ENCODE measurements at places on chromosomes 7 and 10.

- DNase-seq = no peak
These were observed 7.4 kb upstream of the TRPV6 start for GRCh38 chr7:142892951-142893350.

GRCh38 chr10:78685466-78686103 lies 383.2 kb upstream of the ZMIZ1 start:
- no peak for DNase-seq

DNA sequence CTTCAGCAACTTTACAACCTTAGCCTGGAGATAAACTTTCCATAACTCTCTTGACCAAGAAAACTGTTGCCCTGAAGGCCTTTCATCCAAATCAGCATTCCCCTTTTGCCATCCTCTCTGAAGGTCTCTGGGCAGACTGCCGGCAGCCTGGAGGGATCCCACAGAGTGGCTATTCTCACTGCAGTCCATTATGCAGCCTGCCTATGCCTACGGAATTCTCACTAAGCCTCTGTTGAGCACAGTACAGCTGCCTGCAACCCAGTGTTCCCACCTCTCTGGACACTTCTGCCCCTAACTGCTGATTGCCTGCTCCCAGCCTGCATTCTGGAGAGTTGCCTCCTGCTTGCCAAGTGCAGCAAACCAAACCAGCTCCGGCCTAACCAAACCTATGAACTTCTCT lies 548.9 kb upstream of the STEAP1 start:
- DNase-seq = no peak

- DNase-seq = no peak
These were observed 120.7 kb upstream of the CARD11 start for GRCh38 chr7:3164380-3164792.

DNA sequence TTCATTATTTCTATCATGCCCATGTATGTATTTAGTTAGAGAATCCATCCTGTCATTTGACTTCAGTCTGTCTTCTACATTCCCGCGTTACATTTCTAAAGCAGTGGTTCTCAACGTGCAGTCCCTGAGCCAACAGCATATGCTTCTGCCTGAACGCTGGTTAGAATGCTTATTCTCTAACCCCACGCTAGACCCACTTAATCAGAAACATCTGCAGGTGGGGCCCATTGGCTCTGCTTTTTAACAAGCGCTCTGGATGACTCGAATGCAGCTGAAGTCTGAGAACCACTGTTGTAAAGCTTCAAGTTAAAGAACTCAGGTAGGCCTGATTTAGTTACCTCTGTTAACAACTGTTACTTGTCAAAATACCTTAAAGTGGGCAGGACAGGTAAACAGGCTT lies 38.2 kb downstream of the NEUROD6 start:
- no peak for DNase-seq

DNA sequence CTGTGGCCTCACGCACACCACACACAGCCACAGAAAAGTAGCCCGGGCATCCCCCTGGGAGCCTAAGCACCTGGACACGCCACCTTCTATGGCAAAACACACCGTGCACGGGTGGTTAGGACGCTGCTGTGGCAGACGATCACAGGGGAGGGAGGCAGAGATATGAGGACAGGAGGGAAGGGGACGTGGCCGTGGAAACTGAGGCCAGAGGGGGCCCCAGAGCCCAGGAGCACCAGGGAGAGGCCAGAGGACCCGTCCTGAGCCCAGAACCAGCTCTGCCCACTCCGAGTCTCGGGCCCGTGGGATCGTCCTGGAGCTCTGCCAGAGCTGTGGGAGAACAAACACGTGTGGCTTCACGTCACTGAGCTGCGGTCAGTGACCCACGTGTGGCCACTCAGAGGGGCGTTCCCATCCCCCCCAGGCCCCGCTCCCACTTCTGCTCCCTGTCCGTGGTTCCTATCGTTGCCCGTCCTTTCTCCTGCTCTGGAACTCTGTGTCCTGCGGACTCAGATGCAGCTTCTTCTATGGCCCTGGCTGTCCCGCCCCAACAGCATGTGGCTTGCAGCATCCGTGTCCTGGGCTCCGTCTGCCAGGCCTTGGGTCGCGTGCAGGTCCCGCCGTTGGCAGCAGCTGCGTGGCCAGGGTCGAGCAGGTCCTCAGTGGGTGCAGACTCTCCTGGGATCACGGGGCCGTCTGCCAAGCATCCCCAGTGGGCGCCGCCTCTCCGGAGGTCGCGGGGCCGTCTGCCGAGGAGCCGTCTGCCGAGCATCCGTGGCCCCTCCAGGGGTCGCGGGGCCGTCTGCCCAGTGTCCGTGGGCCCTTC lies 31.0 kb downstream of the GET4 start:
- no peak for DNase-seq

DNA sequence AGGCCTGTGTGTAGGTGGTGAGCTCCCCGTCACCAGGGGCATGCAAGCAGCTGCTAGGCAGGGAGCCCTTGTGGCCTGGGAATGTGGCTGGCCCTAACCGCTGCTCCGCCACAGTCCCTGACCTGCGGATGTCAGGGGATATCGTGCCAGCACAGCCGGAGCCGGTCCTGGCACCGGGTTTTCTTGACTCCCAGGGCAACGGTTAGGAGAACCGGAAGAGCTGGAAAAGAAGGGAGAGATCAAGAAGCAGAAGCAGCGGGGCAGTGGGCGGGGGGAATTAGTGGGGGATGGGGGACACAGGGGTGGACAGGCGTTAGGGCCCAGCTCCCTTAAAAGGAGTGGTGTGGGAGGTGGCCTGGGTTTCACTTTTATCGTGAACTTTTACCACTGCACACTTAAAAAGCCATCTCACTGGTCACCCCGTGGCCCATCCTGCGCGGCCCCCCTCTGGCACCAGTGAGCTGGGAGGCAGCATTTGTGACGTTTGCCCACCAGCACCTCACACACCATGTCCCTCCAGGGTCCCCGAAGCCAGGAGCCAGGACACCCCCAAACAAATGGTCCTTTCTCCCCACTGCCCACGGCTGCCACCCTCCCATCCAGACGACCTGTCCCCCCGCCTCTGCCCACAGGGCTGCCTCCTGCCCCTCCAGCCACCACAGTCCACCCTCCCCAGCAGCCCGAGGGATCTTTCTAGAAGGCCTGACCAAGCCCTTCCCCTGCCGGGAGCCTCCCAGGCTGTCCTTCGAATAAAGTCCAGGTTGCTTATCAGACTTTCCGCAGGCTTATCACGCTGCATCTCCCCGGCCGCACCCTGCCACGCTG lies 1.8 kb upstream of the MICALL2 start:
- DNase-seq = no peak

- DNase-seq = no peak
These were observed 60.2 kb upstream of the DDC start for GRCh38 chr7:50625360-50625759.

DNA sequence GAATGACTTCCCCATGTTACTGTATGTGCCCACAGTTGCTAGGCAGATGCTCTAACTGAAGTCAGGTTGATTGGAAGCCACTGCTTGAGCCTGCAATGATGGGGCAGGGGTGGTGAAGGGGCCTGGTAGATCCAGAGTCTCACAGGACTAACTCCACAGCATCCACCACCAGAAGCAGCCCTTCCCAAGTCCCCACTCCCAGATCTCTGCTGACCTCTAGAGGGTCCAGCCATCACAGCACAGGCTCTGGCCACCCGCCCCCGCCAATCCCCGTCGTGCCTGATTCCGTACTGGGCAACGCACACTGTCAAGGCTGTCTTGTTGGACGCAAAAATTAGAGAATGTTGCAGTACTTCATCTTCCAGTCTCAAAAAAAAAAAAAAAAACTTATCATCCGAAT lies 136.8 kb upstream of the PDE1C start:
- no peak for DNase-seq

GRCh38 chr7:2510130-2510776 lies 9.3 kb upstream of the LFNG start:
- DNase-seq = no peak

GRCh38 chr10:21797984-21798765 lies 205.4 kb downstream of the DNAJC1 start:
- no peak for DNase-seq

DNA sequence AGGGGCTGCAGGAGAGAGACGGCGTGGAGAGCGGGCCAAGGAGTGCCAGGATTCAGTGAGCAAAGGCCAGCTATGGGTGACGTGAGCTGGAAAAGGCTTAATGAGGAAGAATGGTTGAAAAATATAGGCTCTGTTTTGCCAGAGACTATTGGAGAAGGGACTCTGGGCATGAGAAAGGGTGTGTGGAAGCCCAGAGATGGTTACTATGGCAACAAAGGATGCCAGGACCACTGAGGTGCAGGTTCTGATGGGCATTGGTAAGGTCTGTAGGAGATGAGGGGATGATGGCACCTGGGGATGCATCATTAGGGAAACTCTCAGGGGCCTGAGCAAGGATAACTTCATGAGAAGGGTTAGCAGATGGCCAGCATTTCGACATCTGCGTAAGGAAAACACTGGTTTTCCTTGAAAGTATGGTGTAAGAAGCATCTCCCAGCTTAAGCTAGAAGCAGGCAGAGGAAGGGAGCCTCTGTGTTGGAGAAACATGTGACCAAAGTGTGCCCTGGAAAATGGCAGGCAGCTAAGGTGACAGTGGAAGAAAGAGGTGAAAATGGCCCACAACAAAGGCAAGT lies 21.6 kb upstream of the FAM180A start:
- DNase-seq = no peak

- DNase-seq = no peak
These were observed 973.0 kb upstream of the GHITM start for GRCh38 chr10:83166344-83166743.

GRCh38 chr10:131876017-131876416 lies 24.8 kb upstream of the PPP2R2D start:
- no peak for DNase-seq

- no peak for DNase-seq
These were observed 518.0 kb downstream of the XPNPEP1 start for GRCh38 chr10:109405338-109405737.

DNA sequence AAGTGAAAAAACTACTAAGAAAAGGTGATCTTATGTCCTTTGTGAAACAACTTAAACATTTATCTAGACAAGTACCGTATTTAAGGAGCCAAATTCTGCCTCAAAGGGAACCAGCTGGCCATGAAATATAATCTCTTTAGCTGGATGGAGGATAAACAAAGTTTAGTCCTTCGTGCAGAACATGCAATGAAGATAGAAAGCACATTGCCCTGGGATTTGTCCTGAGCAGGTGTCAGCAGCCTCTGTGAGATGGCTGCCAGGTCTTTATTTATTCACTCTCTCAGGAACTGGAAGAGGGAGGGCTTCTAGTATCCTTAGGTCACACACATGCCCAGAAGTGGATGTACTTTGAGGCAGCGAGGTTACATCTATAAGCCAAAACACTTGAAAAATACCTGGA lies 57.4 kb upstream of the CASD1 start:
- no peak for DNase-seq

- DNase-seq = no peak
These were observed 63.7 kb downstream of the ST7 start for GRCh38 chr7:117017017-117017451.

GRCh38 chr10:11685787-11686218 lies 56.4 kb upstream of the ECHDC3 start:
- DNase-seq = no peak

DNA sequence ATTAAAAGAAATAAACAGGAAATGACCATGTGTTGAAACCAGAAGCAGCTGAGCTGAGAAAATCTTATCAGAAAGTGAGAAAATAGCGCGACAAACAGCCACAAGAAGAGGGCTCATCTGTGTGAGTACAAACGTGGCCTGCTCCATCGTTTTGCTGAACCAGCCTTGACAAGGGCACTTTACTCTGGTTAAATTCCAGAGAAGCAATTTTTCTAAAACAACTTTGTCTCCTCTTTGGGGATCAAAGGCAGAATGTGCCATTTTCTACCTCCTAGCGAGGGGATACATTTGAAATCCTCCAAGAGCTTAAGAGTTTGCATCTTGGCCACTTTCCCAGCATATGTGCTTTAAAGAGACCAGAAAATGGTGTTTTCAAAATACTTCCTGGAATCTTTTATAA lies 51.3 kb upstream of the VIPR2 start:
- no peak for DNase-seq

GRCh38 chr7:117137868-117138267 lies 184.6 kb downstream of the ST7 start:
- no peak for DNase-seq

DNA sequence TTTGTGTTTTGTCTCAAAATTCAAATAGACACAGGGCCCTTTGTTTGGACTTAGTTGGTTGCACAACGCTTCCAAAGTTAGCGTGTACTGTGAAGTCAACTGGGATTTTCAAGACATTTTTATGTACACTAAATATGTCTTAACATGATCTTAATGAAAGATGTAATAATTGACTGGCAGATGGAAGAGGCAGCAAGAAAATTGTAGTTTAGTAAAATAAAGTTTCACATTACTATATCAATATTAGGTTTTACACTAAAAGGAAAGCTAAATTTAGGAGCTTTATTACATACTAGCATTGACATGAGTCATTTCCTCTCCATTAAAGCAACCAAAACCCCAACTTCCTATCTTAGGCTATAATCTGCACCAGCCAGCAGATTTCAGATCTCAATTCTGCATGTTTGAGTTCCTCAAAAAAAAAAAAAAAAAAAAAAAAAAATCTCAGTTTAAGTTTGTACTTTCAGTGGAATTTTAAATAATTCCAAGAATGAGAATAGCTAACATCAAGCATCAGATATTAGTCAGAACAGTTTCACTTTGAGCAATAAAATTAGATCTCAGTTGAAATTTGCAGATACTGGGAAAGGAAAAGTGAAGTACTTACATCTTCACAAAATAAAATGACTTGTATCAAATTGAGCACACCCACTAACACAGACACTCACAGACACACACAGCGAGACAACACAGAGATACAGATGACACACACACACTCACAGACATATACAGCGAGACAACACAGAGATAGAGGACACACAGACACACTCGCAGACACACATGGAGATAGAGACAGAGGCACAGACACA lies 346.6 kb upstream of the KLF6 start:
- no peak for DNase-seq

DNA sequence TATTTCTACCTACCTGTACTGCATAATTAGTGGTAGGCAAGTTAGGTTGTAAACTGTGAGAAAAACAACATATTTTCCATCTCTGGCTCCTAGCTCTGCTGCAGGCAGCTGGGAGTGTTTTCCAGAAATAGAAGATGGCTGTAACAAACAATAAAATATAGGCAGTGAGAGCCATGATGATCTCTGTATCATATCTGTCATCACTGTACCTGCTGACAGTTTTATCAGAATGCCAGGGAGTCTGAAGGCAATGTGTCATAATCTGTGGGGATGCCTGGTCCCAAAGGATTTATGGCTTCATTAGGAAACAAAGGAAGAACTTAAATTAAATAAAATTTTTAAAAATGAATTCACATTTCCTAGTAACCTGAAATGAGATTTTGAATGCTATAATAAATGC lies 160.9 kb upstream of the SMIM30 start:
- no peak for DNase-seq

GRCh38 chr7:24982917-24983316 lies 2.9 kb upstream of the OSBPL3 start:
- no peak for DNase-seq

- DNase-seq = no peak
These were observed 155.7 kb upstream of the TMEM72 start for GRCh38 chr10:44755481-44755880.

DNA sequence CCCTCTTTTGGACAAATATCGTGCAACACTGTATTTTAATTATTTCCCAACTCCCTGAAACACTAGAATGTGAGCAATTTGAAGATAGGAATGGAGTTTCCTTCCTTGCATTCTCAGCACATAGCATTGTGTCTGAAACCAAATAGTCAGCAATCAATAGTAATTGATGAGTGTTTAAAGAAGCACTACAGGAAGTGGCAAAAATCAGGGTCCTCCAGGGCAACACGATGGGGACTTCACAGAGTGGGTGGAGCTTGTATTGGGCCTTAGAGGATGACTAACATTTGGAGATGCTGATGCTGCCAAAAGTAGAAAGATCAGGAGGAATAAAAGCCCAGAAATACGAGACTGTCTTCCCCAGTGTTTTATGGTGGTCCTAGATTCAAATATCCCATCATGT lies 94.9 kb downstream of the NPSR1 start:
- no peak for DNase-seq

- no peak for DNase-seq
These were observed 384.7 kb upstream of the FZD8 start for GRCh38 chr10:36026656-36027390.
